ENCODE measurements at places on chromosomes 4 and X.
A peak's percentile ranks its signal among the peaks of the same experiment; 100 is the strongest.

GRCh38 chr4:20428436-20429160, 176.9 kb downstream of the SLIT2 start:
- DNase-seq, result no peak

DNA sequence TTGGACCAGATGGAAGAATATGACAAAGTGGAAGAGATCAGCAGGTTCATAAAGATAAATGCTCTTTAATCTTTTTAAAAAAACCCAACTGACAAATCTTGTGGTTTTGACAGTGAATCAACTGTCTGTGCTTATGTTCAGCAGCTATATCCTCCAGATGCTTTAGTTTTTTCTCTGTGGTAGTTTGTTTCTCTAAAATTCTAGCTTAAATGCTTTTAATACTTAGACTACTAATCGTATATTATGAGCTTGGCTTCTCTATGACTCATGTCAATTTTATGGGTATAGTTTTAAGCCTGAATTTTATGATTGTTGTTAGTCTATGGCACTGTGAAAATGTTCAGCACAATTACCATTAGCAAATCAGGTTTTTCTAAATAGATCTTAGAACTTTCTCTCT, 12.9 kb downstream of the HHIP start:
- DNase-seq, result no peak

GRCh38 chrX:9859711-9860555, 73.7 kb downstream of the SHROOM2 start:
- DNase-seq, result no peak

DNA sequence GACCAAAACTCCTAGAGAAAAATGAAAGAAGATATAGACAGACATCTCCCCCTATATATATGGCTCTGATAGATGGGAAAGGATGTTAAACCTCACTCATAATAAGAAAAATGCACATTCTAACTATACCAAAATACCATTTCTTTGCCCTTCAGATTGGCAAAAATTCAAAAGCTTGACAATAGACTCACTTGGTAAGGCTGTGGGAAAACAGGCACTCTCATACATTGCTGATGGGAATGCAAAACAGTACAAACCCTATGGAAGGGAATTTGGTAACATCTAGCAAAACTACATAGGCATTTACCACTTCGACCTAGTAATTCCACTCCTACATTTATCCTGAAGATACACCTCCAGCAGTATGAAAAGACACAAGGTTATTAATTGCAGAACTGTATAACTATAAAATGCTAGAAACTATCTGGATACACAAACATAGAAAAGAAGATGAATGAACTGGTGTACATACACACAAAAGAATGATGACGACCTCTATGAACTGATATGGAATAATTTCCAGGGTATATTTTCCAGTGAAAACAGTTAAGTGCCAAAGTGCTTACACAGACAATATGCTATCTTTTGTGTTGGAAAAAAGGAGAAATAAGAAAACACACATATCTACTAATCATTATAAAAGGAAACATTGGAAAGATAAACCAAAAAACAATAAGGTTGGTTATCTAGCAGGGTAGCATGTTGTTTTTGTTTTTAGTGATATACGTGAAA, 48.5 kb downstream of the WDFY3 start:
- DNase-seq, result no peak

- DNase-seq, result no peak
These were observed 87.7 kb upstream of the MAGEA4 start for GRCh38 chrX:151825007-151825406.

DNA sequence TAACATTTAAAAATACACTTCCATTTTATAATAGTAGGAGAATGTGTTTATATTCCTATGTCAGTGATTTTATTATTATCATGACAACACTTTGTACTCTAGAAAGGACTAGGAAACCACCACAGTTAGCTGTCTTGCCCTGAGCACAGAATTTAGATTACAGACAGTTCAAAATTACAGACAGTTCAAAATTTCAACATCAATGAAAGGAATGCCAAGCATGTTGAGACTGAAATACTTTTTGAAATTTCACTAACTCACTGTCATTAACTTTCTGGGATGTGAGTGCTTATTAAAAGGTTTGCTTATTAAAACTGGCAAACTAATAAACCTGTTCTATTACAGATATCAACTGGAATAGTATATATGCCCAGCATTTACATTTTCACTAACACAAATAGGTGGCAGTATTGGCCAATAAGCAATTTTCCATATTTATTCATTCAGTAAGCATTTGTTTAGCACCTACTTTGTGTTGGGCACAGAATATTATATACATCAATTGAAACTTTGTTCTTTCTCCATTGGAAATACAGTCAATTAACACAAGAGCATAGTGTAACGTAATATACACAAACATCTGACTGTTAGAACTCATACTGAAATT, 179.4 kb downstream of the FBXW7 start:
- no peak for DNase-seq

GRCh38 chrX:69615779-69616456, at the start of gene EDA:
Gene EDA, plus strand, starts transcription at chrX:69616113.
- peak; percentile 83 for DNase-seq

GRCh38 chr4:42673082-42673425, 16.1 kb upstream of the ATP8A1 start:
- no peak for DNase-seq

DNA sequence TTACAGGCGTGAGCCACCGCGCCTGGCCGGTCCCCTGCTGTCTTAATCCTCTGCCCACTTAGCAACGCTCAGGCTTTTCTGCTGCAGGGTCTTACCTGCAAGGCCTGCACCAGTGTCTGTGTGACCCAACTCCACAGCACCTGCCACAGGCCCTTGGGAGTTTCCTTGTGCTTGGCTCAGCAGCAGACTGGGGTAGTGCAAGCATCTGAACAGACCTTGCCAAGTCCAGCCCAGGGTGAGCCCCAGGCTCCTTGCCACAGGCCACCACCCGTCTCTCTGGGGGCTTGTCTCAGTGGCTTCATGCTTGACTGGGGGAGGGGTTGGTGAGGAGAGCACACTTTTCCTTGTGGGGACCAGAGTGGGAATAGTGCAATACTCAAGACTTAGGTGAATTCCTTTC, 87.0 kb downstream of the FAM193A start:
- DNase-seq, result no peak

DNA sequence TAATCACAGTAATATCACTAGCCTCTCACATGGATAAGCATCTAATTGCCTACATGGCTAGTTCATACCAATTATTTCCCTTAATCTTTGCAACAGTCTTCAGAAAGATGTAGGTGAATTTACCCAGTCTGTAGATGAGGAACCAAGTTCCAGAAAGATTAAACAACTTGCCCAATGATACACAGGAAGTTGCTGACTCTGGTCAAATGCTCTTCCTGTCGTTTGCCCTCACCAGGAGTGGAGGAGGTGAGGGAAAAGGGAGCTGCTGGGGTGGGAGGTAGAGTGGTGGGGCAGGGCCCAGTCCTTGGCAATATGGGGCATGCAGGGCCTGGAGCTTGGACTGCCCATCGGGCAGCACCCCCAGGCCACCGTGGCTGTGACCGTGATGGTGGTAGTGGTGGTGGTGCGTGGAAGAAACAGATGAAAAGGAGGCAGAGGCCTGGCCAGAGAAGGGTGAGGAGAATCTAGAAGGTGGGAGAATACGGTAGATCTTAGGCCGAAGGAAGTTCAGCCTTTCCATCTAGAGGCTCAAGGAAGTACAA, 2.3 kb upstream of the KDM5C start:
- DNase-seq, result no peak

GRCh38 chrX:39195156-39195555, 393.9 kb downstream of the MID1IP1 start:
- DNase-seq, result no peak

DNA sequence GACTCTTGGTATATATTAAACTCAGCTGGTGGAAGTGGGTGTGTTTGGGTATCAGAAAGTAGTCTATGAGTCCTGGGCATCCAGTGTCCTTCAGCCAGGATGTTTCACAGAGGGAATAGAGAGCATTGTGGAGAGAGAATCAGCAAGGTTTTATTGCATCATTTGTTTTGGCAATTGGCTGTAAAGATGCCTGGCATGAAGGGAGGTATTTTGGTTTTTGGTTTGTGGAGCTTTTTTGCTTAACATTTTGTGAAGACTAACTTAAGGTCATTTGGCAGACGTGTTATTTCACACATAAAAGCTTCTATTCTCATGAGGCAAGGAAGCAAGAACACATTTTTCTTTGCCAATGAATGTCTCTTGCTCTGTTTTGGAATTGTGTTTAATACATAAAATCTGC, 71.1 kb downstream of the DCLK2 start:
- DNase-seq, result no peak

- DNase-seq, result no peak
These were observed 94.1 kb downstream of the HMX1 start for GRCh38 chr4:8777320-8778196.

DNA sequence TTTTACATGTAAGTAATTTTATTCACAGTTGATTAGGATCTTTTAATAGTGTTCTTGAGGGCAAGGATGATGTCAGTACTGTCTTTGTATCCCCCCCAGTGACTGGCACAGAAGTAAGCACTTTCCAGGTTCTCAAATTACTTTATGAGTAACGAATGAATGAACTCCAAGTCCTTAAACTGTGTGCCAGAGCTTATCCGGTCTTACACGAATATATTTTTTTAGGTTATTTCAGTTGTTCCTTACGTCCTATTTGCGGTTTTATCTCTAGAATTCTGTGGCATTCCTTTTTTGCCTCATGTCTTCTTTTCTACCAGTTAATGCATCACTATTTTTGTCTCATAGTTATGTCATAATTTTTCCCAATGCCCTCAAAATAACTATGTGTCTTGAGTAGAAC, 106.9 kb upstream of the MID1IP1 start:
- DNase-seq, result no peak

DNA sequence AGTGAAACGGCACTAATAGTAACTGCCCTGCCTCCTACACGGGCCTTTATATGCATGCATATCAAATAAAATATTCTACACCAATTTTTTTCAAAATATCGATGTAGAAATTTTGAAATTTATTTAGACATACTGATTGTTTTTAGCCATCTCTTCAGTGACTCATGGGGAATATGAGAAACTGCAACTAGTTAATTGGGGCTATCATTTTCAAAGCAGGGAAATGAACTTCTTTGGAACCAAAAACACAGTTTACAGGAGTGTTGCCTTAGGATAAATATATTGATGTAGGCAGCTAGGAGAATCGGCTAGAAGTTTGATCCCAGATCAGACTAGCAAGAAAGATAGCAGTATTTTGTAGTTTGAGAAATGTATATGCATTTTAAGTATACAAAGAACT, 1010.8 kb upstream of the AGA start:
- no peak for DNase-seq

GRCh38 chr4:80526697-80527096, 191.2 kb downstream of the CFAP299 start:
- no peak for DNase-seq

- no peak for DNase-seq
These were observed 86.0 kb upstream of the LANCL3 start for GRCh38 chrX:37485429-37485828.

- no peak for DNase-seq
These were observed 106.1 kb upstream of the TLL1 start for GRCh38 chr4:165766976-165767375.

GRCh38 chr4:4182835-4183568, 43.7 kb downstream of the OTOP1 start:
- DNase-seq, result no peak

All from vagina (tissue), 2 donors.